Germinal center (tissue), 1 donor: ENCODE measurements at places on chromosomes 11 and 22.
A peak's percentile ranks its signal among the peaks of the same experiment; 100 is the strongest.

DNA sequence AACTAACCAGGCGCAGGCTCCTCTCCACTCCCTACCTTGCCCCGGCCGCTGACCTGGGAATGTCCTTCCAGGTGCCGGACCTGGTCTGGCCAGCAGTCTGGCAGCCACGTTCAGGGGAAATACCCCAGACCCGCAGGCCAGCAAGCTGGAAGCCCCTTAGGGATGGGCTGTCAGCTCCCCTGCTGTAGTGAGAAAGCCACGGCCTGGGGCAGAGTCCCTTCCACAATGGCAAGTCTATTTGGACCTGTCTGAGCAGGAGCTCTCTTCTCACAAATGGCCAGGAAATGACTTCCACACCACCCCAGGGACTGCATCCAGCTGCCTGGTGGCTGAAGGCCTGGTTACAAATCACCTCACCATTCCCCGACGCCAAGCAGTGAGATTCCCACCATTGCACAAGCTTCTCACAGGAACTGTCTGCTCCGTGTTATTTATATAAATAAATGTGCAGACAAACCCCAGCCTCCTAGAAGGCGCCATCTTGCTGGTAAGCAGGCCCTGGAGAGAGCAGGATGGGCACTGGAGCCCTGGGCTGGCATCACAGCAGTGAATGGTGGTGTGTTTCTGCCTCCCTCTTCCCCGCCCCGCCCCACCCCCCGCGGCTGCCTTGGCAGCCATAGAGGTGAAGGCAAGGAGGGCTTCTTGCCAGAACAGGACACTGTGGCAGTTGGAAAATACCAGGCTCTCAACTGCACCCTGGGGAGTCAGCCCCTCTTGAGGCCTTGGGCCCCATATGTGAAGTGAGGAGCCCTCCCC lies 23.7 kb downstream of the RSPH14 start:
- no peak for DNase-seq

- peak; percentile 30 for DNase-seq
Measured at GRCh38 chr22:29689880-29690213, 30.0 kb upstream of the CABP7 start.

- DNase-seq = peak; percentile 58
Measured at GRCh38 chr22:49962012-49962750, 1.6 kb downstream of the PIM3 start.

DNA sequence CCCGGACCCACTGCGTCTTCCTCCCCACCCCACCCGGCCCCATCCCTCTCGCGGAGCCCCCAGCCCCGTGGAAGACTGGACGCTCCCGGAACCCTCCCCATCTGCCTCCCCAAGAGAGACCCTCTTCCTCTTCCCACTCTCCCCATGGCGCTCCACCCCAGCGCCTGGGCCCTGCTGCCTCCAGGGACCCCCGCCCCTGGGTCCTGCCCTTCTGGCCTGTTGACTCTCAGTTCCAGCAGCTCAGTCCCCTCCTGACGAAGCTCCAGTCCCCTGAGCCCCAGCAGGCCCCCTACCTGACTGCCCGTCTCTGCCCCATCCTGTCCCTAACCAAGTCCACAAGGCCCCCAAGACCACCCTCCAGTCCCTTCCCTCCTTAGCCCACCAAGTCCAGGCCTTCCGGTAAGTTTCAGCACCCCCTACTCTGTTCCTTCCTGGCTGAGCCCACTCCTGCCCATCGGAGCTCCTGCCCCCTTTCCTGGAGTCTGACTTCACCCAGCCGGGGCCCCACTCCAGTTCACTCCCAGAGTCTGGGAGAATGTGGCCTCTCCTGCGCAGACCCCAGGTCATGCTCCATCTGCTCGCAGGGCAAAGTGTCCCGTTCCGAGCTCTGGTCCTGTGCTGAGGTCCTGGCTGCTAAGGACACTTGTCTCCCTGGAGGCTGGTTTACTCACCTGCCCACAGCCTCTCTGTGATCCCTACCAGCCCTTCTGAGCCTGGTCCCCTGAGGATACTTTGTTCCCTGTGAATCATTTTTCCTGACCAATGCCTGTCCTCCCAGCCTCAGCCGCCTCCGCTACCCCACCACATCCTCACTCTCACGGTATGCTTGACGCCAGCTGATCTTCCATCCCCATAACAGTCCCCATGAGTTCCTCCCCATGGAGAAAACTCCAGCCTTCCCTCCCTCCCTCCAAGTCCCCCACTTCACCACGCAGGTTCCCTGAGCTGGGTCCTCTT lies 722 bp downstream of the IFITM10 start:
- no peak for DNase-seq

- DNase-seq = no peak
Measured at GRCh38 chr11:94203070-94203469, 74.4 kb downstream of the PANX1 start.

- no peak for DNase-seq
Measured at GRCh38 chr22:25555586-25555985, 8.9 kb upstream of the GRK3 start.

DNA sequence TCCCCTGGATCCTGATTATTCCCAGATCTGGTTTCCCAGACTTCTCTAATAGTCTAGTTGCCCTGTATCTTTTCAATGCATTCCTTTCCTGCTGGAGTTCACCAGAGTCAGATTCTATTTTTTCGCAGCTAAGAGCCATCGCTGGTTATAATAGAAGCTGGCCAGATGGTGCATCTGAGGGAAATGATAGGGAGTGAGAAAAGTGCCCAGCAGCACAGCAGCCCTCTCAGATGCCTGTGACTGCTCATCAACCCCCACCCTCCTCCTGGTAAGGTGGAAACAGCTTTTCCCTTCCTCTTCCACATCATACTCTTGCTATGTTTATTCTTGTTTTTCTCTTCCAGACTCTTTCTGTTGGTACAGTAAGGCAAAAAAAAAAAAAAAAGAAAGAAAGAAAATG lies 12.8 kb downstream of the OR8A1 start:
- DNase-seq = no peak

GRCh38 chr11:76665921-76666351 lies 4.6 kb downstream of the LRRC32 start:
- DNase-seq = no peak

GRCh38 chr11:68010090-68011041 lies at the start of gene ALDH3B1:
Gene ALDH3B1, plus strand, starts transcription at chr11:68010327. Its CDS starts 4,971 bp downstream, at chr11:68015298.
- DNase-seq = no peak

GRCh38 chr22:27086080-27087044 lies 429.0 kb downstream of the MIAT start:
- no peak for DNase-seq

DNA sequence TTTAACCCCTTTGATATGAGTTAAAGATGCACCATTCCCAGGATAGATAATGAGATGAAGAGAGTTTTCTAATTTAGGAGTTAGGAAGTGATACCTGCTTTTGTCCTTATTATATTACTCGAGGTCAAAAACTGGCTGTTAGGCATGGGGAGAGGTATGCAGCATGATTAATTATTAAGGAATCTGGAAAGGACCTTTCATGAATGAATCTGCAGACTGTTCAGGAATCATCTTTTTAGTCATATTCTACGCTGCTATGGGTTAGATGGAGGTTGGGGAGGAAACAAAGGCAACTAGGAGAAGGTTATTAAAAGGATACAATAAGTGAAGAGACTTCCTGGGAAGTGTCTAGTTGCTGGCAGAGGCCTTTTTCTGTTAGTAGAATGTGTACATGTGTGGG lies 492.4 kb upstream of the CCDC90B start:
- no peak for DNase-seq

GRCh38 chr22:26172389-26172990 lies 3.2 kb downstream of the SEZ6L start:
- peak; percentile 37 for DNase-seq

DNA sequence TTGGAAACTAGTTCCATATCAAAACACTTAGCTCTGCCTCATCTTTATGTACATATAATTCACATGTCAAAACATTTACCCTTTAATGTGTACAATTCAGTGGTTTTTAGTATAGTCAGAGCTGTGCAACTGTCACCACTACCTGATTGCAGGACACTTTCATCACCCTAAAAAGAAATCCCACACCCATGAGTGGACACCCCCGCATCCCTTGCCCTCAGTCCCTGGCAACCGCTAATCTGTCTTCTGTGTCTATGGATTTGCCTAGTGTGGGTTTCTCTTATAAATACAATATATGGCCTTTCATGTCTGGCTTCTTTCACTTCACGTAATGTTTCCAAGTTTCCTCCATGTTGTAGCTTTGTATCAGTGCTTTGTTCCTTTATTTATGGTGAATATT lies 8.6 kb upstream of the EMID1 start:
- DNase-seq = no peak

- peak; percentile 69 for DNase-seq
Measured at GRCh38 chr22:43346521-43346929, 3.4 kb upstream of the SCUBE1 start.

DNA sequence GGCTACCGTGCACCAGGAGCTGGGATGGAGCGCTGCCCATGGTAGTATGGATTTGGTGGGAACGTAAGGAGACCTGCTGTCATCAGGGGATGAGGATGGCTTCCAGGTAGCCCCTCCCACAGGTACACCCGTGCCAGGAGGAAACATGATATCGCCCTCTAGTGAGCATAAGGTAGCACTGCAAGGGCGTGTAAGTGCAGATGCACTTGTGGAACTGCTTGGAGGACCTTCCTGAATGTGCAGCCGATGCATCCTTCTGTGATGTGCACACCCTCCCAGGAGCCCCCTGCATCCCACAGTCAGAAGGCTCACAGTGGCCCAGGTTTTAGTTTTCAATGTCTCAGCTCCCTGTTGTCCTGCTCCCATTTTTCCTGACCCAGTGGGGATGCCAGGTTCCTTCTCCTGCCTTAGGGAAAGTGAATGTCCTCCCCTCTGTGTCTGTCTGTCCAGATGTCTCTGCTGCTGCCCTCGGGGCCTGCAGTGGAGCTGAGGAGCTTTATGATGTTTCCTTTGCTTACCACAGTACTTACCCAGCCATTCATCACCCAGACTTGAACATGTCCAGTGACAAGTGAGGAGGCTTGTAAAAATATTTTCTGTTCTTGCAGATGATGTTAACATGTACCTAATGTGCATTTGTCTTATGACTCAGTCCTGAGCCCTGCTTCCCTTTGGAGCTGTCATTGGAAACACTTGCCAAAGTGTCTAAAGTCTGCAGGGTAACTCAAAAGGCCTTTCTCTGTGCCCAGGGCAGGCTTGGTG lies 49.2 kb downstream of the DBX1 start:
- peak; percentile 65 for DNase-seq

GRCh38 chr11:78392854-78393253 lies 24.8 kb downstream of the GAB2 start:
- no peak for DNase-seq
